ENCODE measurements at places on chromosomes 4 and X.

- H3K27ac ChIP-seq: no peak overlapping the region
- no peak for DNase-seq
- no peak overlapping the region for H3K4me3 ChIP-seq
- H3K27me3 ChIP-seq: no peaks in the 10 kb centered on the region
- no peaks in the 10 kb centered on the region for H3K36me3 ChIP-seq
Observed at GRCh38 chrX:100297728-100298127, 112.3 kb downstream of the PCDH19 start.

- H3K27me3 ChIP-seq: no peaks in the 10 kb centered on the region
- no peak overlapping the region for H3K4me3 ChIP-seq
- no peaks in the 10 kb centered on the region for H3K4me1 ChIP-seq
- no peaks in the 10 kb centered on the region for H3K36me3 ChIP-seq
Observed at GRCh38 chr4:62709618-62710252, 1509.6 kb downstream of the ADGRL3 start.

GRCh38 chr4:92516450-92516849 is 212.7 kb downstream of the GRID2 start:
- DNase-seq: no peak
- no peak overlapping the region for H3K4me3 ChIP-seq
- H3K27ac ChIP-seq: no peak overlapping the region
- no peaks in the 10 kb centered on the region for H3K27me3 ChIP-seq
- H3K36me3 ChIP-seq: no peaks in the 10 kb centered on the region
- no peaks in the 10 kb centered on the region for H3K4me1 ChIP-seq

GRCh38 chr4:154634058-154634457 is 21.6 kb upstream of the FGG start:
- DNase-seq: no peak
- H3K36me3 ChIP-seq: no peaks in the 10 kb centered on the region
- H3K27me3 ChIP-seq: no peaks in the 10 kb centered on the region
- no peak overlapping the region for H3K27ac ChIP-seq

DNA sequence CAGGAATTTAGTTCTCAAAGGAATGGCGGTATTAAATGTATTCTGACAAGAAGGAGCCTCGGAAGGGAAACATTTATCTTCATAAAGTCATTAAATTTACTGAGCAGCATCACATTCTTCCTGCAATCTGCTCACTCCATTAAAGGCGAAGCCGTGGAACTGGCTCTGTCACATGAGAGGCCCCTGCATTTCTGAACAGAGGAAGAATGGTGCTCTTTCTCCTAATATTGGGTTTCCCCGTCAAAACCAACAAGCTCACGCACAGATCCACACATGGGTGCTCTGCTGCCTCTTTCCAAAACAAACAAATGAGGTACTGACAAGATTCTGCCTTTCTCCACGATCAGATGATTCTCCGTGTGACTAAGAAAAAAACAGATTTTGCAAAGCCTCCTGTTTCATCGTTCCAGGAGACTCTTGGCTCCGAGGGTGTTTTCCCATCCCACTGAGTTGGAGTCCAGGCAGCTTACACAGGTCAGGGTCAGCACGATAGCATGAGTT is 191.2 kb downstream of the IDS start:
- no peaks in the 10 kb centered on the region for H3K27me3 ChIP-seq
- no peaks in the 10 kb centered on the region for H3K36me3 ChIP-seq
- H3K4me1 ChIP-seq: no peaks in the 10 kb centered on the region
- DNase-seq: no peak
- H3K4me3 ChIP-seq: no peak overlapping the region
- no peak overlapping the region for H3K27ac ChIP-seq

GRCh38 chrX:151000861-151001331 is 17.8 kb downstream of the HMGB3 start:
- H3K4me1 ChIP-seq: no peaks in the 10 kb centered on the region
- H3K27ac ChIP-seq: no peak overlapping the region
- H3K27me3 ChIP-seq: no peaks in the 10 kb centered on the region
- H3K36me3 ChIP-seq: no peaks in the 10 kb centered on the region
- DNase-seq: no peak
- no peak overlapping the region for H3K4me3 ChIP-seq

DNA sequence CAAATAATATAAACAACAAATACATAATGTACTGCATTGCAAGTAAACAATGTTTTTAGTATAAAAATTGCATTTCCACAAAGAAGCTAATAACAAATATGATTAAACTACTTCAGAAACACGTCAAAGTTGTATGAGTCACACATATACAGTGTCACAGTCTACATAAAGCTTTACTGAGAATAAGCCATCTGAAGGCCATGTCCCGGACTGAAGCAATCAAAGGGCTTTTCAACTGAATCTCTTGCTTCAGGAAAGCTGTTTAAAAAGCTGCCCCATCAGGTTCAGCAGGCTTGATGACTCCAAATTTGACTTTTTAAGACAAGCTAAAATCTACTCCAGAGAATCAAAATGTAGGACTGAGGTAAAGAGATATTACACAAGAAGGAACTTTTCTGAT is 1476.8 kb downstream of the ADGRL3 start:
- H3K36me3 ChIP-seq: no peaks in the 10 kb centered on the region
- DNase-seq: no peak

- no peaks in the 10 kb centered on the region for H3K4me1 ChIP-seq
- H3K27me3 ChIP-seq: peaks cover 52% of the 10 kb centered on the region
- H3K27ac ChIP-seq: peak overlapping the region; percentile 58
- no peaks in the 10 kb centered on the region for H3K36me3 ChIP-seq
Observed at GRCh38 chr4:173509036-173510001, 20.7 kb downstream of the HAND2 start.

DNA sequence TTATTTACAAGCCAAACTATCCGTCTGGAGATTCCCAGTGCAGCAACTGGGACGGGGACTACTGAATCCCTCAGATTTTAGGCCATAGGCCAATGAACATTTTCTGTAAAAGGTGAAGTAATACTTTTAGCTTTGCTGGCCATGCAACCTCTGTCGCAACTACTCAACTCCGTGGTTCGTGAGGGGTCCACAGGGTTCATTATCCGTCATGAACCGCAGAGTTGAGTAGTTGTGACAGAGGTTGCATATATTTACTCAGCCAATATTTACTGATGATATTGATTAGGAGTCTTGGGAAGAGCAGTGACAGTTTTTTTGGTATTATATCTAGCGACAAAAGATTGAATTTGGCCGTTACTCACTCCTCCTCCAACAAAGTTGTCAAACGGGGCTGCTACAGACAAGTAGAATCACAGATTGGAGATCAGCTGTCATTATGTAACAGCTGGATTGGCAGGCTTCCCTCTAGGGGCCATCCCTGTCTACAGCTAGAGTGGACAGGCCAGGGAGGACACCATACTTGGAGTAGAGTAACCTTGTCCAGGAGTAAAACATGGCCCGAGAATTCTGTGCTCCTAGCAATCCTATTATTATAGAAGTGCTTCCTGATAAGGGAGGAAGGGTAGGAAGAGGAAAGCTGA is 37.2 kb upstream of the CD38 start:
- H3K4me1 ChIP-seq: no peaks in the 10 kb centered on the region
- H3K4me3 ChIP-seq: no peak overlapping the region
- no peak for DNase-seq
- no peak overlapping the region for H3K27ac ChIP-seq
- H3K27me3 ChIP-seq: no peaks in the 10 kb centered on the region

GRCh38 chrX:24093746-24094145 is 39.0 kb downstream of the EIF2S3 start:
- no peak overlapping the region for H3K27ac ChIP-seq
- H3K27me3 ChIP-seq: no peaks in the 10 kb centered on the region
- no peak for DNase-seq
- H3K36me3 ChIP-seq: no peaks in the 10 kb centered on the region

GRCh38 chr4:52701207-52701606 is 42.1 kb upstream of the USP46 start:
- H3K27ac ChIP-seq: no peak overlapping the region
- no peaks in the 10 kb centered on the region for H3K4me1 ChIP-seq
- no peak for DNase-seq

- H3K36me3 ChIP-seq: no peaks in the 10 kb centered on the region
- H3K4me3 ChIP-seq: no peak overlapping the region
- no peak overlapping the region for H3K27ac ChIP-seq
- no peaks in the 10 kb centered on the region for H3K4me1 ChIP-seq
- no peak for DNase-seq
Observed at GRCh38 chrX:15914486-15914885, 59.9 kb upstream of the AP1S2 start.

DNA sequence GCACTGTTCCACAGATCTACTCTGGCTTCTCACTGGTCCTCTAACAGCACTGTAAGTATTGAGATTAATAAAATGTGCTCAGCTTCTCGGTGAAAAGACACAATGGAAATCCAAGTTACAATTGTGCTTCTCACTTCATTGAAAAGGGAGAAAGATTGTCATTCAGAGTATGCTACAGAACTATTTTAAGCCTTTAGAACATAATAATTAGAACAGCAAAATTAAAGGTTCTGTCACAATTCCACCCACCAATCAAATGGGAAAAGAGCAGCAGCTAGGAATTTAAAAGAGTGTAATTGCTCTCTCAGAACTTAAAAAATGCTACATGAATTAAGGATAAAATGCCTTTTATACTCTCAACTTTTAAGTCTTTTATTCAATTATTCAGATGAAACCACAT is 329.4 kb downstream of the ANK2 start:
- DNase-seq: no peak
- no peak overlapping the region for H3K4me3 ChIP-seq
- H3K27me3 ChIP-seq: no peaks in the 10 kb centered on the region
- peaks cover 7% of the 10 kb centered on the region for H3K36me3 ChIP-seq

DNA sequence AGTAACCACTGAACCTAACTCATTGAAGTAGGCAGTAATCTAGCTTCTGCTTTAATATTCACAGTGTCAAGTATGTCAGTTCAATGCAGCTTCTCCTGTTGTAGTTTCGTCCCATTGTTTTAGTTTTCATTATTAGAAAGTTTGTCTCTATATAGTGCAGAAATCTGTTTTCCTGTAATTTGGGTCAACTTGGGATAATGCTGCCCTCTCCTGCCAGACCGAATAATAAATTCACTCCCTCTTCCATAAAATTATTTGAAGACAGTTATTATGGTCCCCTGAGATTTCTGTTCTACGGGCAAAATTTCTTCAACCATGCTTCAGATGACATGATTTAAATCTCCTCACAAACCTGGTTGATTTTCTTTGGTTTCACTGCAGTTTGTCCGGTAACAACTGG is 4.6 kb upstream of the LUZP4 start:
- H3K4me3 ChIP-seq: no peak overlapping the region
- H3K27ac ChIP-seq: no peak overlapping the region
- DNase-seq: no peak
- H3K36me3 ChIP-seq: no peaks in the 10 kb centered on the region
- no peaks in the 10 kb centered on the region for H3K4me1 ChIP-seq

GRCh38 chr4:171639540-171639939 is 173.7 kb upstream of the GALNTL6 start:
- no peak overlapping the region for H3K27ac ChIP-seq
- DNase-seq: no peak
- no peak overlapping the region for H3K4me3 ChIP-seq
- no peaks in the 10 kb centered on the region for H3K36me3 ChIP-seq
- no peaks in the 10 kb centered on the region for H3K4me1 ChIP-seq

DNA sequence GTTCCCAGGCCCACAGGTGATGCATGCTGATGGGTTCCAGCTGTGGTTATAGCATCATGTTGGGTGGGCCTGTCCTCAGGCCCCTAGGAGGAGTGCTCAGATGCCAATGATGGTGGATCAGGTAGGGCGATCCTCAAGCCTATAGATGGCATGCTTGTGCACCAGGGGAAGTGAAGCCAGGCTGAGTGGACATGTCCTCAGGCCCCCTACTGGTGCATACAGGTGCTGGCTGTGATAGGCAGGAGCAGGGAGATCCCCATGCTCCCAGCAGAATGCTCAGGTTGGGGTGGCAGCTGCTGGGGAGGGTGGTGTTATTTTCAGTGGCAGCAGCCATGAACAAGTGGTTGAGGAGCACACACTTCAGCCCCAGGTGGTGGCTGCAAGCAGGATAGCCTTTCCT is 96.0 kb downstream of the SMARCA1 start:
- H3K4me3 ChIP-seq: no peak overlapping the region
- H3K27me3 ChIP-seq: no peaks in the 10 kb centered on the region
- no peaks in the 10 kb centered on the region for H3K4me1 ChIP-seq
- no peak for DNase-seq
- peaks cover 11% of the 10 kb centered on the region for H3K36me3 ChIP-seq
- H3K27ac ChIP-seq: no peak overlapping the region

DNA sequence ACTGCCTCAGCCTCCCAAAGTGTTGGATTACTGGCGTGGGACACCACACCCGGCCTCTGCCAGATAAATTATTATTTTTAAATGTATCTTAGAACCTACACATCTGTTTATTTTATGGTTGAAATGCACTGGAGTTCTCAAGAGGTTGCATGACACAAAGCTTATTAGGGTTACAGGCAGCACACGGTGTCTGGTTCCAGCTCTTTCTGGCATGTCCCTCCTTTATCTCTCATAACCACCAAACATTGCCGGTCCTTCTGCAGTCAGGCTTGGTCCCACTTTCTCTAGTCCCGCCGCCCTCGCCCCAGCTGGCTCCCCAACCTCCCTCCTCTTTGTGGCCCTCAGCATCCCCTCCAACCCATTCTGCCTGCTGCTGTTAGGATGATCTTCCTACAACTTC is 39.7 kb upstream of the SPRY1 start:
- H3K27ac ChIP-seq: no peak overlapping the region
- no peak overlapping the region for H3K4me3 ChIP-seq
- no peak for DNase-seq
- H3K36me3 ChIP-seq: no peaks in the 10 kb centered on the region

- no peaks in the 10 kb centered on the region for H3K27me3 ChIP-seq
- H3K4me1 ChIP-seq: peaks cover 2% of the 10 kb centered on the region
- peaks cover 13% of the 10 kb centered on the region for H3K36me3 ChIP-seq
- no peak overlapping the region for H3K4me3 ChIP-seq
- DNase-seq: no peak
Observed at GRCh38 chr4:36206012-36206411, 38.3 kb downstream of the ARAP2 start.

- H3K4me1 ChIP-seq: no peaks in the 10 kb centered on the region
- H3K4me3 ChIP-seq: no peak overlapping the region
- H3K27me3 ChIP-seq: no peaks in the 10 kb centered on the region
- H3K27ac ChIP-seq: no peak overlapping the region
Observed at GRCh38 chr4:140309124-140309870, 64.1 kb upstream of the SCOC start.

DNA sequence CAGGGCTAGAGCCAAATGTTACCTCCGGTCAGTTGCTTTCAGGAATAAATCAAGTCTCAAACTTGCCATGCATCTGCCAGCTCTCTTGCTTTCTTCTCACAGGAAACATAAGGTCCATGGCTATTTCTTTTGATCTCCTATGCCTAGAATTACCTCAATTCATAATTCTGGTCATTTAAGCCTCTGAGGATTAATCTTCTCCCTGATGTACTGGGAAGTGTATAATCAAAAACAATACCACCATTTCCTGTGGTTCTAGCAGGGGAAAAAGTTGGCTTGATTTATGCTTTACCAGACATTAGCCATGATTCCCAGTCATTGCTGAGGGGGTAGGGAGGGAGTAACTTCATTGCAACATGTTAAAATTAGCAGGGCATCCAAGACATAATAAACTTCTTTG is 268.7 kb upstream of the EMCN start:
- peaks cover 4% of the 10 kb centered on the region for H3K4me1 ChIP-seq
- H3K36me3 ChIP-seq: no peaks in the 10 kb centered on the region
- H3K4me3 ChIP-seq: no peak overlapping the region
- H3K27ac ChIP-seq: no peak overlapping the region
- no peaks in the 10 kb centered on the region for H3K27me3 ChIP-seq

- H3K27ac ChIP-seq: no peak overlapping the region
- DNase-seq: no peak
- peaks cover 2% of the 10 kb centered on the region for H3K4me1 ChIP-seq
- H3K27me3 ChIP-seq: no peaks in the 10 kb centered on the region
- no peak overlapping the region for H3K4me3 ChIP-seq
Observed at GRCh38 chr4:25075129-25075528, 44.4 kb upstream of the LGI2 start.
